NCI-H774 (cell line): ENCODE measurements at places on chromosomes 16 and 17.

GRCh38 chr17:5282642-5283217, 646 bp downstream of the RABEP1 start:
- no peak for DNase-seq

DNA sequence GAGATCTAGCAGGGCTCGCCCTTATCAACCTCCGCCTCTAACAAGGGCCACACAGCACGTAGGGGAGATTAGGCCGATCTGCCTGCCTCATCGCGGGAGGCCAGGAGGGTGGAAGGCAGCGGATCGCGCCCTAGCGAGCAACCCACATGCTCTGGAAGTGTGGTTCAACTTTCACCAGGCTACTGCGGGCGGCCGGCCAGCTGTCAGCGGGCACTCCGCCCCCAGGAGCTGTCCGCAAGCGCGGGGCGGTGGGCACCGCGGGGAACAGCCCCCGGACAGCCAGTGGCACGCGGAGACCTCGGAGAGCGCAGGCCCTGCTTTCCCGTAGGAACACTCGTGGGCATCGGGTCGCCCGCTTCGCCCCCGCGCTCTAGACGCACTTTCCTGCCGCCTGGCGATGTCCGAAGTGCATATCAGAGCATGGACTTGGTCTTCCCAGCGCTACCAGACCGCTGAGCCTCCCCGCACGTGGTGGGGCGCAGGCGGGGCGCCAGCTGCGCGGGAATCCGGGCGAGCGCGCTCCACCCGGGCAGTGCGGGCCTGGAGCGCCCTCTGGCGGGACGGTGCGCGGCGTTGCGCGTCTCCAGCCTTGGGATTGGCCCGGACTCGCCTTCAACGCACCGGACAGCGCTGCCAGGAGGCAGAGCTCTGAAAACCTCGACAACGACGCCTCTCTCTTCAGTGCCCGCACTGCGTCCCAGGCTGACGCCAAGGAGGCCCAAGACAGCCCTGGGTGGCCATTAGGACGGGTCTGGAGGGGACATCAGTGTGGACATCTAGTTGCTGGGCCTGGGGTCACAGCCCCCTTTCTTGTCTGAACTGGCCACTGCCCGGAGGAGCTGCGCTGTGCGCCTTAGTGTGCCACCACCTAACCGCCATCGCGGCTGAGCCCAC, 3.6 kb upstream of the ZNHIT3 start:
- peak; percentile 45 for DNase-seq

DNA sequence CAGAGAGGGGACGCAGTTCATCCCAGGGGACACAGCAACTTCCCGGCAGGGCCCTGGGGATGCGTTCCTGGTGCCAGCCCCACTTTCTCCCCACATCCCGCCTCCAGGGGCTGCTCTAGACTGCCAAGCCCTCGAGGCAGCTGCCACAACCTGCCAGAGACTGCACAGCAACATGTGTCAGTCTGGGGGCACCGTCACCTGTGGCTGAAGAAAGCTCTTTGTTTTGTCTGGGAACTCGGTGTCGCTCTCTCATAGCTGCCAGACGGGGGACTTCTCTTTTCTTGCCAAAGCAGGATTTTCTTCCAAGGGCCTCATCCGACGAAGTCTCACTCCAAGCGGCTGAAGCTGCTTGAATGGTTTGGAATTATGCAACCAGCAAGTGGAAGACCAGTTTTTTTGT, 43.7 kb downstream of the COTL1 start:
- no peak for DNase-seq

DNA sequence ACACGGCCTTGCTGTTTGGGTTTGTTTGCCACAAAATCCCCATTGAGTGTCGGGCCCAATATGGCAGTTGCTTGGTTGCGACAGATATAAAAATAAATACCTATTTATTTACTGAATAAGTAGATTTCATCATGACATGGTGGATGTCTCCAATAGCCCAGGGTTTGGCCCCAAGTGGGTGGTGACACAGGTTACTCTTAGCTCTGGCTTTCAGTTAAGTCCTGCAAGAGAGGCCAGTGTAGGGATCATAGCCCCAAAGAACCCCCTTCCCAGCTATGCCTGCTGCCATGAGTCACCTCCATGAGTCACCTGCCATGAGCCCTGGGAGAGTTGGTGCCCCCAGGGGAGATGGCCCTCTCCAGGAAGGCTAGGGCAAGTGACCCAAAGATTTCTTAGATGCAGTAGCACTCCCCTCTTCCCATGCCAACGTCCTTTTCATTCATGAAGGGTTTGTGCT, 78.7 kb upstream of the LGALS9 start:
- no peak for DNase-seq

DNA sequence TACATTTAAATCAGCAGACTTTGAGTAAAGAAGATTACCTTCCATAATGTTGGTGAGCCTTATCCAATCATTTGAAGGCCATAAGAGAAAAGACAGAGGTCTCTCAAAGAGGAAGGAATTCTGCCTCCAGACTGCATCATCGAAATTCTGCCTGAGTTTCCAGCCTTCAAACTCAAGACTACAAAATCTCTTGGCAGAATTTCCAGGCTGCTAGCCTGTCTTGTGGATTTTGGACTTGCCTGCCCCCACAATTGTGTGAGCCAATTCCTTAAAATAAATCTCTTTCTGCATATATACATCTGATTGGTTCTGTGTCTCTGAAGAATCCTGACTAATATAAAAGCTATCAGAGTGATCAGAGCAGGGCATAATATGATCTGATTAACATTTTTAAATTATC, 216.6 kb upstream of the CPHXL start:
- no peak for DNase-seq

DNA sequence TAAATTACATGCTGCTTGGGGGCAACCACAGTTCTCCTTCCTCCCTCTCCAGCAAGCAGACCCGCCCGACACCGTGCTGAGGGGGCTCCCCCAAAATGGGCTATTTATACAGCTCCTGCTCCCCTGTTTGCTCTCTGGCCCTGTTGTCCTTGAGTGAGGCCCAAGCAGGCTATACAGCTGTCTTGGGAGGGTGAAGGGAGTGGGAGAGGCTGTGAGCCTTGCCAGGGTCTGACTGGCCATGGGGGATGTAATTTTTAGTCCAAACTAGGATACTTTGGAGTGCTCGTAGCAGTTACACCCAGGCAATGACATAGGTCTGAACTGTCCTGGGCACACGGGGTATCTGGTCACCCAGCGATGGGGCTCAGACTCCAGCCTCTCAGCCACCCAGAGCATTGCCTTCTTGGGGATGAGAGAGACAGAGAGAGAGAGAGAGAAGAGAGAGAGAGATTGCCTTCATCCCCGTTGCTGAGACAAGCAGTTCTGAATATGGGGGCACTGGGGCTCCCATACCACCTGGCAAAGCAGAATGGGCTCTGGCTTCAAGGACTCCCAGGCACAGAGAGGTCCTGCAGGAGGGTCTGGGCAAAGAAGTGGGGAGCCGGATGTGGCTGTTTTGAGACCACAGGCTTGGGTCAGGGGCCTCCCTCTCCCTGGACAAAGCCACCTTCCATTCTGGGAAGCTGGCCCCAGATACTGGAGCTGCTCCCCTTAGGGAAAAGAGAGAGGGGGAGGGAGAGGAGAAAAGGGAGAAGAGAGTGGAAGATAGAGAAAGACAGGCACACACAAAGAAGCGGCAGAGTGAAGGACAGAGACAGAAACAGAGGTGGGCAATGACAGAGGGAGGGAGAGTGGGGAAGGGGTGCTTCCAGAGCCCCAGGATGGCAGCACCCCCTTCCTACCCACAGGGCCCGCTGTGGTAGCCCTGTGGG, 10.7 kb upstream of the TMEM92 start:
- no peak for DNase-seq

GRCh38 chr16:30741461-30741914, 6.7 kb upstream of the PHKG2 start:
- DNase-seq = no peak

DNA sequence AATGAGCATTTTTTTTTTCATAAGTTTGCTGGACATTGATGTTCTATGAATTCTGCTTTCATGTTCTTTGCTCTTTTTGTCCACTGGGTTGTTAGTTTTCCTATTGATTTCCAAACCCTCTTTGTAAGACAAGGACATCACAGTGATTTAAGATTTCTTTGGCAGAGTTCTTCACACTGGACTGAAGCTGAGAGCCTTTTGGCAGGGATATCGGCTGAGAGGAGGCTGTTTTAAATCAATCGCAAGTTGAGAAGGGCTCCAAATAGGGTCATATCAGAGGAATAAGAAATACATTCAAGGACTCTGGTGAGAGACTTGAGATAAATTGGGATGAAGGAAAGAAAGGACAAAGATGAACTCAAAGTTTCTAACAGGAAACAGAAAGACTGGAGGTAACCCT, 165.8 kb upstream of the AXIN2 start:
- DNase-seq = no peak

GRCh38 chr16:29816694-29817441, 916 bp downstream of the PAGR1 start:
- peak; percentile 27 for DNase-seq

DNA sequence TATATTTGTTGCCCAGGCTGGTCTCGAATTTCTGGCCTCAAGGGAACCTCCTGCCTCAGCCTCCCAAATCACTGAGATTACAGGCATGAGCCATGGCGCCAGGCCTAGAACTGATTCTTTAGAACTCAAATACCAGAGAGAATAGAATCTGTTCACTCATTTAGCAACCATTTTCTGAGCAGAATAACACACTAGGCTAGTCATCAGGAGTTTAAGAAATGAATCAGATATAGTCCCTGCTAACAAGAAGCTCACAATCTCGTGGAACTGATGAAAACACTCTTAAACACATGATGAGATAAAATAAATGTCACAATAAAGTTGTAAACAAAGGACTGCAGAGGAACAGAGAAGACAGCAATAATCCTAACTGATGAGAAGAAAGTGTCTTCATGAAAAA, 55.8 kb upstream of the ADCY9 start:
- no peak for DNase-seq

- no peak for DNase-seq
Observed at GRCh38 chr17:32516940-32517701, 30.3 kb downstream of the CDK5R1 start.

DNA sequence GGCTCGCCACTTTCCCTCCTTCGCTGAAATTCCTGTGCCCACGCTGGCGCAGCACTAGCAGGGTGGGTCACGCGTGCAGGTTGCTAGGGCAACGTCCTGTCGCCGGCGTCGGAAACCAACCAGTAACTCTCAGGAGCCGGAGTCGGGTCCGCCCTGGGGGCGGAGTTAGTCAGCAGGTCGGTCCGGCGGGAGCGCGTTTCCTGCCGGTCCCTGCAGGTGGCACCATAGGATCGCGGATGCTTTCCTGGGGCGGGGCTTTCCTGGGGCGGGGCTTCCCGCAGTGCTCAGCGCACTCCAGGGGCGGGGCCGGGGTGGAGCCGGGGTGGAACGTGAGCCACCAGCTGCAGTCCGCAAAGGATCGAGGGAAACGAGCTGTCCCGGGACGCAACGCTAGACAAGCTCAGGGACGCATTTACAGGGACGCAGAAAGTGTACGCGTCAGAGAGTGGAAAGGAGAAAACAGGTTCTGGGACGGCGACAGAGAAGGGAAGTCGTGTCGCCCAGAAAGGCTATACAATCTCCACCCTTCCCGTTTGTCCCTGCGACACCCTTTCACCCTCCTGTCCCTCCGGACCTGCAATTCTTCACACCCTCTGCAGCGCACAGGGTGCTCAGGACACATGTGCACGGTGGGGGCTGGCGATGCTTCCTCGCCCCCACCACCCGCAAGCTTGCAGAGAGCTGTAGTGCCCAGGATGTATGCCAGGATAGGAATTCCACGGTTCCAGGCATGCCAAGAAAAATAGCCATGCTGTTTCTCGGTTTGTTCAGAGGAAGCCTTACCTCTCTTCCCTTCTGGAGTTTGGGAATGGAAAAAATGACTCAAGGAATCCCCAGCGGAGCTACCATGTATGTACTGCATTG, 12.3 kb downstream of the COPZ2 start:
- DNase-seq = peak; percentile 99

DNA sequence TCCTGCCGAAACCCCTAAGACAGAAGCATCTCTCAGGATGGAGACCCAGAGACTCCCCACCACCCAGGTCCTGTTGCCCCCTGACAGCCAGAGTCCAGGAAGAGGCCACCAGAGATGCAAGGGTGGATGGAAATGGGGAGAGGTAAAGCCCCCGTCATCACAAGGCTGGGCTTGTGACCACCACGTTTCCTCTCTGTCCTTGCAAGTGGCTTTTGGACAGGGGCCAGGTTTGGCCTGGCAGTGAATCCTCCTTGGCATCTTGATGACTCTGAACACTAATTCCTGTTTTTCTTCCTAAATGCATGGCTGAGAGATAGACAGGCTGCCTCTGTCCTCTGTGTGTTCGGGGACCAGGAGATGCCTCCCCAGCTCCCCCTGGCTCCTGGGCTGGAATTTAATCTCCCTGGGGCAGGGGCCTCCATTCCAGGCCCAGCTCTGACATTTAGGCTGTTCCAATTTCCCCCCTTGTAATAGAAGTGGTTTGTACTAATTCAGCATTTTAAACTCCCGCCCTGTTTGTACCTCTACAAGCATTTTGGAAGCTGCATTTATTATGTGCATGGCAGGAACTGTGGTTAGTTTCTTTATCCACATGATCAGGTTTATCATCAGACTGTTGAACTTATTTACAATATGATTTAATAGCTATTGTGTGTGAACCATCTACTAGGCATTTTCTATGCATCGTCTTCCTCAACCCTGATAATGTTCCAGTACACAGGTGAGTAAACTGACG, 116.1 kb upstream of the IRX6 start:
- DNase-seq = no peak

- DNase-seq = no peak
Observed at GRCh38 chr17:80270104-80270503, 9.5 kb downstream of the RNF213 start.

GRCh38 chr16:21301168-21301894, 23.2 kb upstream of the CRYM start:
- DNase-seq = peak; percentile 83

DNA sequence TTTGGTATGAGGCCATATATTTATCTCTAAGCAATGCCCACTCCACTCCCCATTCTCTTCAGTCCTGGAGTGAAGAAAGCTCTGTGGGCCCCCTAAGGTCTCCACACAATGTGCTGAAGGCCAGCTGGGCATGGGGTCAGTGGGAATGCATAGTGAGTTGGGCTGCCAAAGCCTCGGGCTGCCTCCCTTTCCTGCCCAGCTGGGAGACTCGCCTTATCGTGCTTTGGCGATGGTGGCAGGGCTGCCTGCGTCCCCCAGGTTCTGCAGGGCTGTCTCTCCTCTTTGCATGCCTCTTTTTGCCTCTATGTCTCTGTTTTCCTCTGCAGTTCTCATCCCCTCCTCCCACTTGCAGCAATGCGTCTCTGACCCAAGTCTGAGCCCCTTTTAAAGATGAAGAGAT, 116.5 kb downstream of the CYLD start:
- no peak for DNase-seq

GRCh38 chr17:49315551-49316257, 46.3 kb downstream of the ZNF652 start:
- DNase-seq = peak; percentile 85

- no peak for DNase-seq
Observed at GRCh38 chr17:39170109-39170508, 4.1 kb upstream of the ARL5C start.

DNA sequence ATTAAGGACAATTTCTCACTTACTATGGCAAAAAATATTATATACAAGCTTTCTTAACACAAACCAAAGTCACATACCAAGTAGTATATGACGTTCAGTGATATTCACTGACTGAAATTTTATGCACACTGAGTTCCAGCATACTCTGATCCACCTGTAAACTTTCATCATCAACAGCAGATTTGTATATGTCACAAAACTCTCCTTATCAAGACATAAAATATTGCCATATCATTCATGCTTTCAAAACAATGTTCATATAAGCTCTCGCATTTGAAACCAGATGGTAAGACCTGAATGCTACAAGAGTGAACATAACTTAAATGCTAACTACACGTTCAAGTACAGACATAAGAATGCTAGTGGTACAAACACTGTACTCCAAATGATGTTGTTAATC, 46.7 kb downstream of the GNA13 start:
- DNase-seq = no peak

GRCh38 chr16:23131931-23132621, 17.2 kb downstream of the USP31 start:
- DNase-seq = no peak

GRCh38 chr17:16456742-16457316, 35.2 kb downstream of the LRRC75A start:
- DNase-seq = no peak
